Naive B cell (primary cell): ENCODE measurements at places on chromosomes 12 and 14. TPM values are rescaled to one million over a fixed set of nuclear protein-coding genes. Genes with fewer than 3 reads are reported as not detected.

Gene DDX51
- 7.6 TPM for polyA plus RNA-seq

Gene SLC5A8
- not detected for polyA plus RNA-seq

Gene SLC6A15
- not detected for polyA plus RNA-seq

Gene LRTM2
- not detected for polyA plus RNA-seq

Gene NEUROD4
- polyA plus RNA-seq, result not detected

Gene POTEM
- polyA plus RNA-seq, result not detected

Gene FGF6
- polyA plus RNA-seq, result not detected

Gene WNT1
- not detected for polyA plus RNA-seq

Gene AVPR1A
- not detected for polyA plus RNA-seq

Gene ZC2HC1C
- polyA plus RNA-seq, result 1.2 TPM

Gene GLIPR1L1
- not detected for polyA plus RNA-seq

Gene PRKAB1
- 60.4 TPM for polyA plus RNA-seq

Gene MYO1A
- not detected for polyA plus RNA-seq

Gene PLBD2
- 2.8 TPM for polyA plus RNA-seq

Gene ADIPOR2
- polyA plus RNA-seq, result 3.3 TPM

Gene RNU4-1
- polyA plus RNA-seq, result not detected

Gene MARCHF9
- 10.9 TPM for polyA plus RNA-seq

Gene ARHGDIB
- 2,848 TPM for polyA plus RNA-seq

Gene SYCP3
- polyA plus RNA-seq, result 0.74 TPM

Gene TAS2R42
- polyA plus RNA-seq, result not detected

Gene CPNE6
- 1.1 TPM for polyA plus RNA-seq

Gene SRSF9
- polyA plus RNA-seq, result 293 TPM

Gene CIT
- not detected for polyA plus RNA-seq

Gene BCL2L2
- not detected for polyA plus RNA-seq

Gene NKX2-1
- polyA plus RNA-seq, result not detected

Gene PLBD1
- polyA plus RNA-seq, result 2.3 TPM

Gene EGLN3
- 0.29 TPM for polyA plus RNA-seq

Gene ARHGEF25
- not detected for polyA plus RNA-seq

Gene SCN8A
- polyA plus RNA-seq, result 0.83 TPM

Gene CLEC1B
- polyA plus RNA-seq, result 0.48 TPM

Gene SLC7A8
- polyA plus RNA-seq, result not detected

Gene RFLNA
- 0.22 TPM for polyA plus RNA-seq

Gene DACT1
- polyA plus RNA-seq, result 3.3 TPM

Gene FAM181A
- not detected for polyA plus RNA-seq

Gene MMP19
- not detected for polyA plus RNA-seq

Gene AICDA
- 0.79 TPM for polyA plus RNA-seq

Gene HOXC10
- polyA plus RNA-seq, result not detected

Gene C1S
- polyA plus RNA-seq, result not detected

Gene NFE2
- polyA plus RNA-seq, result 0.51 TPM

Gene PRH2
- polyA plus RNA-seq, result not detected

Gene TAS2R43
- not detected for polyA plus RNA-seq

Gene KIF5A
- not detected for polyA plus RNA-seq
